ENCODE measurements at places on chromosomes 1 and 21.

DNA sequence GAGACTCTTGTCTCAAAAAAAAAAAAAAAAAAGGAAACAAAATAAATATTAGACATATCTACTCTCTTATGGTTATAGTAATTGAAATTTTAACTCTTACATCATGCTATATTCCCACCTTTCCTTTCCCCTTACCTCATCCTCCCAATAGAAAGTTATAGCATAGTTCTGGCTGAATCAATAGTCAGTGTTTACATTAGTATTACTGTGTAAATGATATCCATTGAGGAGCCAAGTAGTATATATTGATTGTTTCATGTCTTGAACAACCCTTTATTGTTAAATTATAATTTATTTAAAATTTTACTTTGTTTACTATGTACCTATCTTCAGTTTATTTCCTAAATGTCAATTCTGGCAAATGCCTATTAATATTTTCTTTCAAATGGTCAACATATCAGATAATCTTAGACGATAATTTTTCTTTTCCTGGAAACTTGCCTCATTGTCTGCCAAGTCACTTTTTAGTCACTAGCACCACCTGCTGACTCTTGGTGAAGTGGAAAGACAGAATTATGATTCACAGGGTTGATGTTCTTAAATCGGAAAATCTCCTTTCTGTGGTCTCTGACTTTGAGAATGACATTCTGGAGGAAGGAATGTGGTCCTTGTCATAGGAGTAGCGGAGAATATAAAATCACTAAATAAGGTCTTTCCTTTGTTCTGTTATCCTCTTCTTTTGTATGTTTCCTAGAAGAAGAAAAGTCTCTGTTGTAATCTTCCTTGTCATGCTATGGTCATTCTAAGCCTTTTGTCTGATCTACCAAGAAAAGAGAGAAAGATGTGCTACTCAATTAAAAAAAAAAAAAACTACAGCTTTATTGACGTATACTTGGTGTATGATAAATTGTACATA is 8.6 kb downstream of the HJV start:
- DNase-seq = no peak

DNA sequence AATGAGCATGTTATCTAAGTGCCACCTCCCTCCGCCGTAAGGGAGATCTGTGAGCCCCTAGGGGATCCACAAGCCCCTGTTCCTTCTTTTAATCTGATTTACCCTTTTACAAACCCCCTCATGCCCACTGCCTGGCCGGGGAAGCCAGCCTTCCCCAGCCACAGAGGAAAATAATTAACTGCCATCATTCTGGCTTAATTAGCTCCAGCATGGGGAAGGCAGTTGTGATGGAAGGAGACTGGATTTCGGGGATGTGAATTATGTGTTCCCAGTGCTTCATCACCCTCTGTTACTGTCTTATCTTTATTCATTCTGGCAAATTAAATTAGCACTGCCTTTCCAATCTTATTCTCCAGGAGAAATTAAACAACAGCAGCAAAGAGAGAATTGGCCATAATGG is 135.8 kb downstream of the PTPRU start:
- DNase-seq = no peak

DNA sequence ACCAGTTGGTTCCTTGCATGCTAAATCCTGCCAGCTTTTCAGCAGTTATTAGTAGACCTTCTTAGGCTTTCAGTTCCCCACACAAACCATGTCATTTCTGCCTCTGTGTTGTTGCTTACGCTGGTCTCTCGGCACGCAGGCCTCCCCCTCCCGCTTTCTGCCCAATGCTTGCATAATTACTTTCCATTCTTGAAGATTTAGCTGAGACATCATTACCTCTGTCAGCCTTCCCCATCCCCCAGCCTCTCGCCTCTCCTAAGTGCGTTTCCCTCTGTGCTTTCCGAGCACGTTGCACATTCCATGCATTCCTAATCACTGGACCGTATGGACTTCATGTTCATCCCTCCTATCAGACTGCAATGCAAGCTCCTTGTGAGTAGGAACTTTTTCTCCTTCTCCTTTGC is 26.8 kb downstream of the TSHB start:
- DNase-seq = no peak

GRCh38 chr1:7942214-7942921 is 1.7 kb upstream of the TNFRSF9 start:
- DNase-seq = peak; percentile 30

DNA sequence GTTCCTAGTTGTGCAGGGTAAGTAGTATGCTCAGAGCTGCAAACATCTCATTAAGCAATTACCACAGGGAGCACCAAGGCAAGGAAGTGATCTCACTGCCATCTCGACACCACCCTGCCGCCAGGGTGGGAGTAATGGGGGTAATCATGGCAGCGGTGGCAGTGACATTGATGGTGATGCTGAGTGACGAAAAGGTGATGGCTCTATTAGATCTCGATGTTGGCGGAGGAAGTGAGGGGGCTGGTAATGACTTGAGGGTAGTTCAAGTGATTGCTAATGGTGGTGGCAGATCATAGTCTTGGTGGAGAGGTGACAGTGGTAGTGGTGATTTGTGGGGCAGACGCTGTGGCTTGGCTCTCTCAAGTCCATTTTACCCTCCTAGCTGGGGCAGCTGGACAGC is 25.4 kb upstream of the TENT5B start:
- DNase-seq = no peak

DNA sequence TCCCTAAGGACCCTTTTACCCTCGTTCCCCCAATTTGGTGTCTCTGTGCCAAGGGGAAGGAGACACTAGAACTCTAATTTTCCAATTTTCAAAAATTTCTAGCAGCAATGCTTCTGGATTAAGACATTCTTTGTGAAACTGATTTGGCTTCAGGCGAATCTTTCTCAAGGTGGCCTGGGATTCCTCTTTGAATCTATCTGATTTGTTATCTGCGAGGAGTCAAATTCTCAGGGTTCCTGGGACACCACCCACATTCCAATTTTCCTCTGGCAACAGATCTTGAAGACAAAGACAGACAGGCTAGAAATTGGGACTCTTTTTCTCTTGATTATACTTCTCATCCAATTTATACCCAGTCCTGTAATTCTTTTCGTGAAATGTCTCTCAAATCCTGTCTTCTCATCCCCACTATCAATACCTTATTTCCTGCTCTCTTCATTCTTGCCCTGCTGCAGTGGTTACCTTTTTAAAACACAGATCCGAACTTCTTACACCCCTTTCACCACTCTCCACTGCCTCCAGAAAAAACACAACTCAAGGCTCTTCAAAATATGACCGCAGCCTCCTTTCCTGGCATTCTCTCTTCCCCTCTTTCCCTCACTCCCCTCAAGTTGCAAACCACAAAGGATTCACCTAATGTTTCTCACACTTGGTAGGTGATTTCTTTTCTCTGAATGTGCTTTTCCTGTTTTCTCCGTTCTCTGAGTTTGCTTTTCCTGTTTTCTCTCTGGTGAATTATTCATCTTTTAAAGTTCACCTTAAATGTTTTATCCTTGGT is 2.7 kb upstream of the MPZL1 start:
- no peak for DNase-seq

GRCh38 chr1:223752721-223753515 is 40.6 kb downstream of the CAPN2 start:
- DNase-seq = no peak

- DNase-seq = no peak
Observed at GRCh38 chr1:243375596-243375995, 119.8 kb downstream of the SDCCAG8 start.

DNA sequence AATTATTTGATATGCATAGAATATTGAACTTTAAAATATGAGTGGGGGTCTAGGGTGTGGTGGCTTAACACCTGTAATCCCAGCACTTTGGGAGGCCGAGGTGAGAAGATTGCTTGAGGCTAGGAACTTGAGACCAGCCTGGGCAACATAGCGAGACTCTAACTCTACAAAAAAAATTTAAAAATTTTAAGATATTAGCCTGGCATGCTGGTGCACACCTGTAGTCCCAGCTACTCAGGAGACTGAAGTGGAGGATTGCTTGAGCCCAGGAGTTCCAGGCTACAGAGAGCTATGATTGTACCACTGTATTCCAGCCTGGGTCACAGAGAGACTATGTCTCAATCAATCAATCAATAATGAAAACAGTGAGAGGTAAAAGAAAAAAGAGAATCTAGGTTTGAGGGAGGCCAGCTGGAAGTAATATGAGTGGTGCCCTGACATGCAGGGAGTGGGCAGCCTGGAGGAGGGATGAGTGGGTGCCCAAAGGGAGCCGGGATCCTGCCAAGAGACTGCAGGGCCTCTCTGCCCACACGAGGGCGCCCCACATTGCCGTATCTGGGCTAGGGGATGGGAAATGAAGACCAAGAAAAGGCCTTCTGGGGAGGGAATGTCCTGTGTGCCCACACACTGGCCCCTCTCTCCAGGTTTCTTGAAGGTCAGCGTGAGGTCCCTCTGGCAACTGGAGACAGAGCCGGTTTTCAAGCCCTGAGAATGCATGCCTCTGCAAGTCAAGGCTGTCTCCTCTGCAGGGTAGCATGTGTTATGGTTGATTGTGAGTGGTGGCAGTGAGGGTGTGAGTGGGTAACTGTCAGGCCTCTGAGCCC is 93.9 kb upstream of the PPM1J start:
- DNase-seq = peak; percentile 39

- no peak for DNase-seq
Observed at GRCh38 chr1:86956221-86956620, 41.8 kb downstream of the HS2ST1 start.

DNA sequence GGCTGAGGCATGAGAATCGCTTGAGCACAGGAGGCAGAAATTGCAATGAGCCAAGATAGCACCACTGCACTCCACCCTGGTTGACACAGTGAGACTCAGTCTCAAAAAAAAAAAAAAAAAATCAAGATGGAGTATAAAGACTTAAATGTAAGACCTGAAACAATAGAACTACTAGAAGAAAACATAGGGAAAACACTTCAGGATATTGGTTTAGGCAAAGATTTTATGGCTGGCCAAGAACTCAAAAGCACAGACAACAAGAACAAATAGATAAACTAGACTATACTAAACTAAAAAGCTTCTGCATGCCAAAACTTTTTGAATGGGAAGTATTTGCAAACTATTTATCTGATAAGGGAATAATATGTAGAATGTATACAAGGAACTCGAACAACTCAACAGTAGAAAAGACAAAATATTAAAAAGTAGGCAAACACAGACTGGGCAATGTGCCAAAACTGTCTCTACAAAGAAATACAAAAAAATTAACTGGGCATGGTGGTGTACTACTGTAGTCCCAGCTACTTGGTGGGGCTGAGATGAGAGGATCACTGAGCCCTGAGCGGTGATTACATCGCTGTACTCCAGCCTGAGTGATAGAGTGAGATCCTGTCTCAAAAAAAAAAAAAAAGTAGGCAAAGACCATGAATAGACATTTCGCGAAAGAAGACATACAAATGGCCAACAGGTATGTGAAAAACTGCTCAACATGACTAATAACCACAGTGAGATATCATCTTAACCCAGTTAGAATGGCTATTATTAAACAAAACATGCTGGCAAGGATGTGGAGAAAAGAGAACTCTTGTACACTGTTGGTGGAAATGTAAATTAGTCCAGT is 25.3 kb downstream of the DTL start:
- no peak for DNase-seq

- no peak for DNase-seq
Observed at GRCh38 chr1:61120998-61121397, 38.6 kb downstream of the NFIA start.

DNA sequence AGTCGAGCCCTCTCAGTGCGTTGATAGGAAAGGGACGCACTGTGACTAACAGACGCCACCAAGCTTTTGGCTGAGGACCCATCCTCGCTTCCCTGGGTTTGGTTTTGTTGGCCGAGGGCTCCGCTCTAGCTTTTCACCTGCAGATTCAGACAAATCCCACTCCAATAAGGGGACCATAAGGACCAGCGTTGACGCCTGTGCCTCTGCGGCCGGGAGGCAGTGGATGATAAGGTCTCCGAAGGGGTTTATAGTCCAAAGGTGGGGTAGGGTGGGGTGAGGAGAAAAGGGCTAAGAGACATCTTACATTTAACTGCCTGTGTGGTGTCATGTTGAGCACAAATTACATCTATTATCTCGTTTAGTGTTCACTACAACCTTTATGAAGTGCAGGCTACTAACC is 760 bp downstream of the PEX14 start:
- no peak for DNase-seq

Data from stimulated activated CD8-positive, alpha-beta memory T cell treated with anti-CD3 and anti-CD28 coated beads, Interleukin-2, amount 100 ng/mL, for 48 hours (primary cell).